ENCODE measurements at places on chromosomes 2 and 18.

- no peak for DNase-seq
These were observed 3.0 kb downstream of the ZNF516 start for GRCh38 chr18:76491776-76492668.

DNA sequence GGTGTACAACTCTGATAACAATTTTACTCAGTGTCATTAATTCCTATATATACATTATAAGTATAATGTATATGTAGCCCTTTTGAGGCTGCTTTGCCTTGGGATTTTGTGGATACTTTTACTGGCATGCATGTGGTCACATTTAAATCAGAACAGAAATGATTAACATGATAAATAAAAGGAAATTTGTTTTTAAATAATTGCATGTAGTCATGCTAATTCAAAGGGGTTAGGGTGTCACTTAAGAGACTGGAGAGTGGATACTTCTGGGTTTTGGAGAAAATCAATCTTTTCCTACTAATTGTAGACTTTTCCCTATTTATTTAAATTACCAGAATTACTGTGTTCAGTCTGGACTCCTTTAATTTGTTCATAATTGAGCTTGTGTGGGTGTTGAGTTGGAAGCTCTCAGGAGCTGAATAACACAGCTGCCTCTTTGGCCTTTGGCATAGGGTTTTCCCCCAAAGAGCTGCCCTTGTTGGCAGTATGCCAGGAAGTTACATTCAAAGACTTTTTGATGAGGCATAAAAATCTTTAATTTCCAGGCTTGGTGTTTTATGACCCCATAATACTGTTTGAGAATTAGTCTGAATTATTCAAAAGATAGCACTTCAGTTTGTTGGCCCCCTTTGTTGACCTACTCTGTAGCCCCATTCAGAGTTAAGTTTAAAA lies 484.7 kb upstream of the NRP2 start:
- DNase-seq = no peak

DNA sequence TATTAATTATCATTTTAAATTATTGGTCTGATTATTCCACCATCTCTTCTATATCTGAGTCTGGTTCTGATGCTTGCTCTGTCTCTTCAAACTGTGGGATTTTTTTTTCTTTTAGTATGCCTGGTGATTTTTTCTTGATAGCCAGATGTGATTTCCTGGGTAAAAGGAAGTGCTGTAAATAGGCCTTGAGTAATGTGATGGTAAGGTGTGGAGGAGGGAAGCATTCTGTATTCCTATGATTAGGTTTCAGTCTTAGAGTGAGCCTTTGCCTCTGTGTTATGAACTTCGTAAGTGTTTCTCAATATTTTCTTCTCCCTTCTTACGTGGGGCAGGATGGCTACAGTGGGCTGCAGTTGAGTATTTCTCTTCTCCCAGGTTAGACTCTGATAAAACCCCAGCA lies 103.0 kb downstream of the EHBP1 start:
- no peak for DNase-seq

- no peak for DNase-seq
These were observed 2.2 kb downstream of the SPATS2L start for GRCh38 chr2:200308546-200309295.

DNA sequence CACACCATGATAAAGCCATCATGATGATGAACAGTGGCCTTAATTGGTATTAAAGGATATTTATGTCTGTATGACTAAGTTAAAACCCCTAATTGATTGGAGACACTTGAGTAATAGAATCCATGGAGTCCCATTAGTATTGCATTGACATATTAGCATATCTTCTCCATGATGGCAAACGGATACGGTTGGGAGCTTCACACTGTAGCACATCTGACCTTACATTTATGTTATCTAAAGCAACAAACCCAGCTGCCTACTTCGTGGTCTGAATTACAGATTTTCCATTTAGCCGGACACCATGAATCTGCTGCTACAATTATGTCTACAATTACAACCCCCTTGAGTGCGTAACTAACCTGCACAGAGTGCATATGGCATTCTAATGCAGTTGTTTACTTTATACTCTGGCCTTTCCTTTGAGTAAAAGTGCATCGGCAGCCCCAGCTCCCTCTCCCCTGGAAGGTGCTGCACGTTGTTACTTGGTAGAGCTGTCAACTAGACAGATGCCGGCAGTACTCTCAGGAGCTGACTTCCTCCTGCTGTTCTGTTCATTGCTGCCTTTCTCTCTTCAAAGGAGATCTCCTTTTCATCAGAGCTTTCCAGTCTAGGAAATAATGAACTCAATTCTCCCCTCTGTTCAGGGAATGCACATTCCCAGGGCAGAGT lies 92.1 kb downstream of the LRRC30 start:
- no peak for DNase-seq

DNA sequence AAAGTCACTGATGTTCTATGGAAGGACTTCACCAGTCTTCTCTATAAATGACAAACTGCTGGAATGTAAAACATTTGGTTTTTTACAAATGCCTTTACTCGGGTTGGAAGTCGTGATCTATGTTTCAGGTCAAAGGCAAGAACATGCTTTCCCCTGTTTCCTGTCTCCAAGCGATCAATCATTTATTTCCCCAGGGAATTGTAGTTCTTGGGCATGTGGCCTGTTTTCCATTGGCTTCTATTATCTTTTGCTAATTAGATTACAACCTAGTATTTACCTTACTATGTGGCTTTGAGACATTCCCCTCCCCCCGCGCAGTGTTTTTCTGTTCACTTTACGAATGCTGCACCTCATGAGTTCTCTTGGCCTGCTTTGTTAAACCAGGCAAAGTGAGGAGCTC lies 684.2 kb downstream of the EPHA4 start:
- no peak for DNase-seq

- no peak for DNase-seq
These were observed 1124.9 kb upstream of the ZEB2 start for GRCh38 chr2:145644820-145645302.

- peak; percentile 31 for DNase-seq
These were observed 269.2 kb downstream of the NYAP2 start for GRCh38 chr2:225668606-225669266.

DNA sequence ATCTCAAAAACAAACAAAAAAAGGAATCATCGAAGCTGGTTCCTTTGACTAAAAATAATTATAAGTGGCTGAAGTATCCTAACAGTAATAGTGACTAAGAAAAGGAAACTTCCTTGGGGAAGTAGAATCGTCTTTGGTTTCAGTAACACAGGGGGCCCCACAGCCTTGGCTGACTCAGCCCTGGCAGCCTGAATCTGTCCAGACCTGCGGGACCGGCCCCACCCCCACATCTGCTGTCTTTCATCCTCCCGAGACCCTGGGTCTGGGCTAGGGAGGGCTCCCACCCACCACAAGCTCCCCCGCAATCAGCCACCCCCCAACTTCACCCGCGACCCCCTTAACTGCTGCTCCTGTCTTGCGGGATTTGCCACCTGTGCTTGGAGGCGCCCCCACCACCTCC lies 1452.6 kb upstream of the ACVR2A start:
- DNase-seq = no peak

- DNase-seq = no peak
These were observed 3.0 kb upstream of the NMUR1 start for GRCh38 chr2:231533086-231533776.

- DNase-seq = no peak
These were observed 425.4 kb downstream of the NYAP2 start for GRCh38 chr2:225824748-225825449.

GRCh38 chr18:47036298-47036874 lies 965 bp upstream of the ELOA2 start:
- no peak for DNase-seq

GRCh38 chr2:38509314-38509946 lies 93.3 kb downstream of the HNRNPLL start:
- no peak for DNase-seq

Measured in CD4-positive, alpha-beta T cell treated with Interleukin-15 for 4 hours (primary cell).